ENCODE measurements at places on chromosomes 5 and 9.

DNA sequence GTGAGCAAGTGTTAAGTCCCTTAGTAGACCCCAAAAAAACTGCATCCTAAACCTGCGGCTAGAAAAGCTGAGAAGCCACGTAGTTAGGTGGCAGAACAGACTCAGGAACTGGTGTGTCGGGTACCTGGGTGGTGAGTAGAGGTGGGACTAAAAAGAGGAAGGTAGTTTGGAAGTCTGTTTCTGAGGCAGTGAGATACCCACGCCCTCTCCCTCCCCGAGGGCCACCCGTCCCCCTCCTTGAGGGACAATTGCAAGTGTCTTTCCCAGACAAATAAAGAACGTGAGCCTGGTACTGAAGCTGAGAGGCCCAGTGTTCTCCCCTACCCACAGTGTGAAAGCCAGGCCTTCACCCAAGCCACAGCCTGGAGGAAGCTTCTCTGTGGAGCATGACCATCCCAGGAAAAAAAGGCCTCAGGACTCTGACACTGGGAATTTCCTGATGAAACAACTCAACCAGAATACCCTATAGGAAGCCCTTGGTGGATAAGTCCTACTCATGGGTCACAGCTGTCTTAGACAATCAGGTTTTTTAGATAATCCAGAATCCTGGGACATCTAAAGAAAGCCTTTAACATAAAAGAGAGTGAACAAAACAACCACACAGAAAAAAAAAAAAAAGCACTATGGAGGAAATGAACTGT is 7.0 kb upstream of the CD74 start:
- no peak for DNase-seq

GRCh38 chr9:129879991-129880653 is 44.9 kb downstream of the USP20 start:
- no peak for DNase-seq

- DNase-seq = no peak
Observed at GRCh38 chr5:35161652-35162273, 68.5 kb downstream of the PRLR start.

- no peak for DNase-seq
Observed at GRCh38 chr5:171055875-171056454, 194.1 kb downstream of the RANBP17 start.

DNA sequence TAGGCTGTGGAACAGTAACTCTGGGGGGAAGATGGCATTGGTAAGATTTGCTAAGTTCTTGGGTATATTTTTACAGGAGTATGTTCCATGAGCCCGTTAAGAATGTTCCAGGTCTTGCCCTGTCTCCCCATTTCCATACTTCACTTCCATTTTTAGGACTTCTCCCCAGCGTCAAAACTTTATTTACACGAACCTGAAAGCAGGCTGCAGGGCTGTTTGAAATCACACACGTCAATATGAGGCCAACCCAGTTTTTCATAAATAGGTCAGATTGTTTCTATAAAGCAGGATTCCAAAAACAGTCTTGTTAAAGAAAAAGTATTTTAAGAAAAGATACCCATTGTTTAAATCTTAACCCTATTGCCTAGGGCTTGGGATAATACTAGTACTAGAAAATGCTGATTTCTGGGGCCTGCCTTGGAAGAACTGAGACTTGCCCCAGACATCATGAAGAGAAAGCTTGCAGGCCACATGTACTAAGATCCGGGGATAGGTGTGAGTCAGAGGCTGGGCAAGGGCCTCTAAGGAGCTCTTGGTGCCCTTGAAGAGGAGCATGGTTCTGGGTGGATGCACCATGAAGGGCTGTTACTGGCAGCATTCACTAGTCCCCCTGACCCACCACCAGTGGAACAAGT is 24.2 kb downstream of the TRIO start:
- no peak for DNase-seq

GRCh38 chr5:53326424-53327153 is 153.8 kb upstream of the FST start:
- DNase-seq = no peak

GRCh38 chr9:91991721-91992341 is 41.8 kb upstream of the ROR2 start:
- DNase-seq = no peak

GRCh38 chr9:121582641-121583040 is 68.8 kb upstream of the DAB2IP start:
- no peak for DNase-seq

- no peak for DNase-seq
Observed at GRCh38 chr9:127417131-127418036, 6.8 kb upstream of the ZNF79 start.

DNA sequence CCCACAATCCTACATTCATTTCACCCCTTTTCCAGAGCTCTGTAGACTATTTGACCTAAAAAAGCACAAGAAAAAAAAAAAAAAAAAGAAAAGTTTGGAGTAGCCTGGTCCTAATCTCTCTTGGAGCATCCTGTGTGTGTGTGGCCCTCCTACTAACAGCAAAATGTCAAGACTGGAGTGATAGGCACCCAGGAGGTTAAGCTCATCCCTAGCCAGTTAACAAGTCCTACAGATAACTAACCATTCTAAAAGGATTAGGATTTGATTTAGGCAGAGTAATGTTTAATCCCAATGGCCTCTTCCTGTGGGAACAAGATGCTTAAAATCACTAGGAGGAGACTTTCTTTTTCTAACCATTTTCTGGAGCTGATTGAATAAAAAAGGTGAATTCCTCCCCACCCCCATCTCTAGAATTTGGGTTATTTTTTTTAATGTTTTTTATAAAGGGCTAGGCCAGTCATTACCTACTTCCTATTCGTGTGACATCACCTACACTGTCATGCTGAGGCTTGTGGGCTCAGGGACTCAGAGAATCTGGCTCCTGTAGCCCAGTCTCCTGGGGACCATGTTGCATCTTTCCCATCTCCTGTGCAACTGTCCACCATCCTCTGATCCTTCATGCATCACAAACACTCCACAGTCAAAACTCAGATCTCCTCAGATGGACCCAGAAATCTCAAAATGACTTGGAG is 43.2 kb upstream of the NR3C1 start:
- DNase-seq = no peak

DNA sequence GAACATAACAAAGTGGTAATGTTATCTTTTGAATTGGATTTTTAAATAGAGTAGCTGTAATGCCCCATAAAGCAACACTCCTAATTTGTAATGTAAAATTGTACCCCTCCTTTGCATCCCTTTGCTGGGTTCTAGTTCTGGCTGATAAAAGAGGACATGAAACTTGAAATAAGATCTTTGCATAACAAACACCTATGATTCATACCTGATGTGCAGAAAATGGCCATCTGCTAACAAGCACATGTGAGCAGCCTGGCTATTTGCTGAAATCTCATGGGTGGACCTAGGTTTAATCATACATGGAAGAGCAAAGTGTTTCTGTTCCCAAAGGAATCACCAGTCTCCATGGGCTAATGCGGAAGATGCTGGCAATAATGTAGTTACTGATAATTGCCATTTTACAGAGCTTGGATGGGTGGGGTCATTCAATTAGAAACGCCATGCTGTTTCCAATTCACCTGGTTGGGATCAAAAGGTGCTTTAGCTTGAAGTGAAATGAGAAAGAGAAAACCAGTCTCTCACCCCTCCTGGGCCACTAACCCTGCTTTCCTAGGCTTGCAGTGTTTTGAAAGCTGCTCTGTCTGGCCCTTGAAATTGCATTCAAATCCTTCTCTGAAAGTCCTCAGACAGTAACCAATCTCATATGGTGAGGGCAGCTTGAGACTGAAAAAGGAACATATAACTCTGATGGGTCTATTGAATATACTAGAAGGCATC is 585.1 kb downstream of the TLE4 start:
- no peak for DNase-seq

DNA sequence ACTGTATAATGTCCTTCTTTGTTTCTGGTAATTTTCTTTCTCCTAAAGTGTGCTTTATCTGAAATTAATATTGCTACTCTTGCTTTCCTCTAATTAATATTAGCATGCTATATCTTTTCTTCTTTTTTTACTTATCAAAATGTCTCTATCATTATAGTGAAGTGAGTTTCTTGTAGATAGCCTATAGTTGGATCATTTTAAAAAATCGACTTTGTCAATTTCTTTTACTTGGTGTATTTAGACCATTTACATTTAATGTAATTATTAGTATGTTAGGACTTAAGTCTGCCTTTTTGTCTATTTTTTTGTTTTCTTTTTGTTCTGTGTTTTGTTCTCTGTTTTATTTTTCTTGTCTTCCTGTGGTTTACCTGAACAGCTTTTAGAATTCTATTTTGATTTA is 35.4 kb upstream of the RNF130 start:
- DNase-seq = no peak

DNA sequence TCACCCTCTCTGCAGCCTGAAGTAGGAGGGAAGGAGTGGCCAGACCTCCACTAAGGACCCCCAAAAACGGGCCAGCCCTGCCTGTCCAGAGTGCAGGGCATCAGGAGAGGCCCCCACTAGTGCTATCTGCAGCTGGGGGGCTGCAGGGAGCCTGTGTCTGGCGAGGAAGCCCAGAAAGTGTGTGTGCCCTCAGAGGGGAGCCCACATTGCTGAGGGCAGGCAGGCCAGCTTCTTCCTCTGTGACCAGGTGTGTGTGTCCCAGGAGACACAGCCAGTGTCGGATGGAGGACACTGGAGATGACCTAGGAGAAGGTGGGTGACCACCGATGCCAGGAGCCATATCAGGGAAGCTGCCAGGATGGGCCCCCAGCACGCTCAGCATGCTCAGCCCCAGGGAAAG is 218.7 kb downstream of the IRX2 start:
- DNase-seq = no peak

DNA sequence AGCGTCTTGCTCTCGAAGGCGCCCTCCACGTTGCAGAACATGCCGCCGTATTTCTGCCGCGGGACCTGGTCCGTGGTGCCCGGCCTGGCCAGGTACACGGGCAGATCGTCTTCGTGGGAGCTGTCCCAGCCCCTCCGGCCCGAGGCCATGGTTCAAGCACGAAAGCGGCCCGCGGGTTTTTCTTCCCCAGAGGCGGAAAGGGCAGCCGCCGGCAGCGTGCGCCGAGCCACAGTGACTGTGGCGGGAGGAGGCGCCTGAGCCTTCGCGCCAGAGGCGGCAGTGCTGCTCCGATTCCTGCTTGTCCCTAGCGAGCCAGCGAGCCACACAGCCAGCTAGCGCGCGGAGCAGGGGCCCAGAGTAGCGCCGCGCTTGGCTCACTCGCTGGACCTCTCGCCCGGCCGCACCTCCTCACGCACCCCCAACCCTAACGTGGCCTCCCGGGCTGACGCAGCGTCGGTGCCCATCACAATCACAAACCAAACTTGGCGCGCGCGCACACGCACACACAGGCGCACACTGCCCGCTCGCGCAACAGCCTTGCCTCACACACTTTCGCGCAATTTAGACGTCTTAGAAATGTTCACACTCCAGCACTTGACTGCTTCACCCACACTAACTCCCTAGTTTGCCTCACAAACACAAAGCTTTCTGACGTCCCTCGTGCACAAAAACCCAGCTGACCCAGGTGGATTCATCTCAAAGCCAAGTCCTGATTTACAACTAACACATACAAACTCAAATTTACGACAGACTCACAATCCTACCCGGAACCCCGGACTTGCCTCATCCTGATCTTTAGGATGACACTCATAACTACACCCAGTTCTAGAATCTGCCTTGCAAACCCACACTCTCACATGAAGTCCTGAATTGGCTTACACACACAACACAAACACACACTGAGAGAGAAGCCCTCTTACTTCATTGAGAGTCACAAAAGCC is at the start of gene DPYSL3:
DPYSL3 (minus strand) TSS at position 359 of the 942 bp plus-strand sequence; CDS start at position 149, 210 bp downstream.
- no peak for DNase-seq

- DNase-seq = no peak
Observed at GRCh38 chr5:2383698-2384065, 367.8 kb downstream of the IRX2 start.

GRCh38 chr5:149757197-149757947 is 27.3 kb downstream of the PPARGC1B start:
- DNase-seq = no peak

GRCh38 chr5:66628561-66628960 is 32.4 kb downstream of the MAST4 start:
- no peak for DNase-seq

- DNase-seq = no peak
Observed at GRCh38 chr9:116152390-116152789, 1.2 kb upstream of the PAPPA start.

DNA sequence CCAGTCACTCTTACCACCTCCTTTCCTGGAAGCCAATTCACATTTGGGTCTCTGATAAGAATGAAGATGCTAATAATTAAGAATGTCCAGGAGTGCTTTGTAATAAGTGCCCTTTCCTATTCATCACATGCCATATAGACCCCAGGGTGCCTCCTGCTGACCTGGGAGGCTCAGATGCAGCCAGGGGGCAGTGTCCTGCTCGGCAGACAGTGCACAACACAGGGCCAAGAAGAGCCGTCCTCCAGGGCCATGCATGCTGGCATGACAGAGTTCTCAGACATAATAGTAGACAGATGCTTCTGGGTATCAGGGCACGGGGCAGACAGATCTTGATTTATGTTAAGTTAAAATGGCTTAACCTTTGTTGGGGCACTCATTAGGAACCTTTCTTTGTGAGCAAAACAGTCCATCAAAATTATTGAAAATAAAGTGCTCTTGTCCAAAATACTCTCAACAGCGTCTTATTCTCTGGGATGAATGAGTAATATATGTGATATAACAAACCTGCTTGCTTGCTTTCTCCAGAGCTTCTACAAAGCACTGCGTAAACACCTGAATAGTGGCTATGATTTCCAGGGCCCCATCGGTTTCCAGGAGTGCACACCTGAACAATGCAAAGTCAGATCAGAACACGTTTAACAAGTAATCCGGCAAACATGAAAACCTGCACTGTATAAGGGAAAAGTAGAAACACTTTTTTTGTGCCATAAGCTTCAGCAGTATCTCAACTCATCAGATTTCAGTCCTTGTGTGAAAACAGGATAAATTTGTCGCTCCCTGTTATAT is 192.7 kb downstream of the FANCC start:
- no peak for DNase-seq

GRCh38 chr5:141694479-141694878 is 12.4 kb upstream of the ARAP3 start:
- no peak for DNase-seq

- no peak for DNase-seq
Observed at GRCh38 chr9:70466976-70467561, 52.6 kb upstream of the KLF9 start.

GRCh38 chr9:98453589-98454311 is 198.3 kb upstream of the TBC1D2 start:
- DNase-seq = no peak

DNA sequence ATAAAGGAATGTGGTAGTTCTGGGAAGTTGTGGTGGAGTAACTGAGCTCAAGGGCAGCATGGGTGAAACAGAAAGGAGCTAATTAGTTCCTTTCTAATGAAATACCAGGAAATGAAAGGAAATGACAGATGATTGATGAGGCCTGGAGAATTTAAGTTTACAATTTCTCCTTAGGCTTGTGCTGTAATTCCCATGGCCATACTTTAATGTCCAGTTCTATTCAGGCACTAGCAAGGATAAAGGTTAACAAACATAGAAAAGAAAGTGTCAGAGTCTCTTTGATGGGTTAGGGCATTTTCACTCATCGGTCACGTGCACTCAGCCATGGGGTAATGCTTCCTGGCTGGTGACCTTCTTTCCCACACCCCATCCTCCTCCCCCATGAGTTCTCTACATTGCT is 70.3 kb downstream of the CTSL start:
- DNase-seq = no peak

Measured in stimulated activated CD4-positive, alpha-beta T cell treated with anti-CD3 and anti-CD28 coated beads, Interleukin-1b, Interleukin-23, amount 100 ng/mL, for 1 hour (primary cell).